ENCODE measurements at places on chromosomes 12 and 14.

DNA sequence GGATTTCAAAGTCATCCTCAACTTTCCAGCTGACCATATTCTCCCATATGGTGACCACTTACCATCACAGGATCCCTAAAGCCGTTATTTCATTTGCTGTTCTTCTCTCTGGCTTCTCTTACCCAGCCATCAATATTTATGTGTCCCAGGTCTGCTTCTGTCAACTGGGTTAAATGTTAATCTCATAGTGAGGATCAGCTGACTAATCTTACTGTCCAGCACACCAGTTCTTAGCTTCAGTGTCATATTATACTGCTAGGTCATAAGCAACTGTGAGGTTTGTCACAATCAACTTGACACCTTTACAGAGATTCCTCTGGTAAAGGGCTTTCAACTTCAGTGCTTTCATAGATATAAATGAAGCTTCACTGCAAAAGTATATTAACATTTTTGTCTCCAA, 294.4 kb downstream of the DIO2 start:
- H3K27ac ChIP-seq: no peak overlapping the region
- H3K4me3 ChIP-seq: no peak overlapping the region
- no peak for DNase-seq
- no peaks in the 10 kb centered on the region for H3K27me3 ChIP-seq
- H3K4me1 ChIP-seq: no peaks in the 10 kb centered on the region

DNA sequence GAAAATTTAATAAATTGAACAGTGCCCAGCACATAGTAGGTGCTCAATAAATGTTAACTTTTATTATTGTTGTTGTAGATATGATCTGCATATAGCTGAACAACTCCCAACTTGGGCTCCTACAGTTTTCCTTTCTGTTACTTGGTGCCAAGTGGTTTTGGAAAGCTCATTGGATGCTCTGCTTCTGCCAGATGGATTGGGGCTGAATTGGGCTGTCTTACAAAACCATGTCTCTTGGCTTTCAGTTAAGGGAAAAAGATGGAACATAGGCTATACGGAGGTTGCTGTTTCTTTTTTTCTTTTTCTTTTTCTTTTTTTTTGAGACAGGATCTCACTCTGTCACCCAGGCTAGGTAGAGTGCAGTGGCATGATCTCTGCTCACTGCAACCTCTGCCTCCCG, 140.7 kb upstream of the PWP1 start:
- no peak for DNase-seq
- no peaks in the 10 kb centered on the region for H3K27me3 ChIP-seq
- peaks cover 13% of the 10 kb centered on the region for H3K36me3 ChIP-seq
- no peak overlapping the region for H3K4me3 ChIP-seq
- no peak overlapping the region for H3K27ac ChIP-seq
- H3K4me1 ChIP-seq: peaks cover 4% of the 10 kb centered on the region

- H3K27ac ChIP-seq: no peak overlapping the region
- H3K4me1 ChIP-seq: no peaks in the 10 kb centered on the region
- H3K27me3 ChIP-seq: no peaks in the 10 kb centered on the region
- H3K4me3 ChIP-seq: no peak overlapping the region
Measured at GRCh38 chr12:115257791-115258190, 573.8 kb upstream of the TBX3 start.

DNA sequence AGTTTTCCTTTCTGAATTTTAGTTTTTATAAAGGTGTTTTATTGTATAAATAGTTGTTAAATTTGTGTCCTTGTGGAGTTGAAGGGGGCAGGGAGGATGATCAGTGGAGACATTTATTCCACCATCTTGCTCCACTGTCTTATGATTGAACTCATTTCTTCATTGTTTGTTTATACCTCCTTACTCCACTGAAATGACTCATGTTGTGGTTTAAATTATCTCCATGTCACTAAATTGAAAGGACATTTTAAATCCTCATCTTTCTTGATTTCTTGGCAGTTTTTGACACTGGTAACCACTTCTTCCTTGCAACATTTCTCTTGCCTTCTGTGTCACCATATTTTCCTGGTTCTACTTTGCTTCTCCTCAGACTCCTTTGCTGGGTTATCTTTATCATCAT, 23.6 kb upstream of the FERMT2 start:
- no peak for DNase-seq
- H3K36me3 ChIP-seq: no peaks in the 10 kb centered on the region
- no peaks in the 10 kb centered on the region for H3K4me1 ChIP-seq
- peaks cover 1% of the 10 kb centered on the region for H3K27me3 ChIP-seq
- no peak overlapping the region for H3K4me3 ChIP-seq
- no peak overlapping the region for H3K27ac ChIP-seq

- no peak overlapping the region for H3K4me3 ChIP-seq
- H3K4me1 ChIP-seq: peaks cover 10% of the 10 kb centered on the region
- peaks cover 2% of the 10 kb centered on the region for H3K27me3 ChIP-seq
- H3K36me3 ChIP-seq: peaks cover 5% of the 10 kb centered on the region
Measured at GRCh38 chr12:67690656-67691055, 42.1 kb downstream of the DYRK2 start.

DNA sequence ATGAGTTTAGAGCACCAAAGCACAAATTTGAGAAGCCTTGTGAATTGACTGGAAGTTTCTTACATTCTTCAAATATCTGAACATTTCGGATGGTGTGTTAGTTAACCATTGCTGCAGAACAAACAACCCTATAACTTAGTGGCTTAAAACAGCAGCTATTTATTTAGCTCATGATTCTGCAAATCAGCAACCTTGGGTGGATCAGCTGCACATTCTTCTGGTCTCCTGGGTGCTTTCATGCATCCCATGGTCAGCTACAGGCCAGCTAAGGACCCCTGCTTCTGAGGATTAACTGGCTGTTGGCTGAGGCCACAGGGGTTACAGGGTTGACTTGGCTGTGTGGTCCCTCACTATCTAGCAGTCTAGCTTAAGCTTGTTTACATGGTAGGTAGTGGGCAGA, 114.0 kb upstream of the HIF1A start:
- no peaks in the 10 kb centered on the region for H3K36me3 ChIP-seq
- peaks cover 29% of the 10 kb centered on the region for H3K4me1 ChIP-seq
- no peaks in the 10 kb centered on the region for H3K27me3 ChIP-seq

- DNase-seq: no peak
- H3K4me1 ChIP-seq: peaks cover 1% of the 10 kb centered on the region
- H3K36me3 ChIP-seq: no peaks in the 10 kb centered on the region
- H3K27me3 ChIP-seq: peaks cover 19% of the 10 kb centered on the region
- H3K4me3 ChIP-seq: no peak overlapping the region
Measured at GRCh38 chr12:64890873-64891468, 66.5 kb downstream of the TBC1D30 start.
